ENCODE measurements at places on chromosomes 12 and 14. TPM values are rescaled to one million over a fixed set of nuclear protein-coding genes. Genes with fewer than 3 reads are reported as not detected.

GRCh38 chr14:59246566-59246965 lies 58.1 kb downstream of the DAAM1 start:
- H3K27me3 ChIP-seq, result no peaks in the 10 kb centered on the region
- H3K27ac ChIP-seq, result no peak overlapping the region
- peaks cover 17% of the 10 kb centered on the region for H3K4me1 ChIP-seq
- DNase-seq, result no peak
- H3K36me3 ChIP-seq, result no peaks in the 10 kb centered on the region
- H3K4me3 ChIP-seq, result no peak overlapping the region

- DNase-seq, result no peak
- H3K4me3 ChIP-seq, result no peak overlapping the region
- no peak overlapping the region for H3K27ac ChIP-seq
- no peaks in the 10 kb centered on the region for H3K36me3 ChIP-seq
- H3K27me3 ChIP-seq, result no peaks in the 10 kb centered on the region
Observed at GRCh38 chr12:13959131-13959723, 22.2 kb downstream of the GRIN2B start.

GRCh38 chr14:68576031-68576430 lies 216.8 kb downstream of the ZFP36L1 start:
- H3K27ac ChIP-seq, result no peak overlapping the region
- H3K27me3 ChIP-seq, result no peaks in the 10 kb centered on the region
- H3K4me1 ChIP-seq, result no peaks in the 10 kb centered on the region

Gene IGF1
- total RNA-seq, result 8.4 TPM

DNA sequence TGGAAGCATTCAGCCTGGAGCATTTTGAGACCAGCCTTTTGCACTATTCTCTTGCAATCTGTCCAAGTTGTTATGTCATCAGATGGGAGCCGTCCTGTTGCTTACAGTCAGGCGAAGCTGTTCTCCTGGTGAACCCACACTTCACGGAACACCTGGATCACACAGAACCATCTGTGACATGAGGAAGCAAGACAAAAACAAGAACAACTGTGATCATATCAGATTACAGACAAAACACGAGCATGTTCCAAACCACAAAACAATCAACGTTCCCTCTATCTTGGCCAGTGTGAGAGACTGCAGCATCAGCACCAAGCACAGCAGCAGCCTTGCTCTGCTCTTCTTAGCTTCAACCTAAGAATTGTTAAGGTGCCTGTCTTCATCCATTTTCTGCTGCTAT lies 180.5 kb upstream of the SFSWAP start:
- no peak for DNase-seq
- H3K27ac ChIP-seq, result no peak overlapping the region
- no peak overlapping the region for H3K4me3 ChIP-seq
- peaks cover 26% of the 10 kb centered on the region for H3K27me3 ChIP-seq
- H3K4me1 ChIP-seq, result no peaks in the 10 kb centered on the region

DNA sequence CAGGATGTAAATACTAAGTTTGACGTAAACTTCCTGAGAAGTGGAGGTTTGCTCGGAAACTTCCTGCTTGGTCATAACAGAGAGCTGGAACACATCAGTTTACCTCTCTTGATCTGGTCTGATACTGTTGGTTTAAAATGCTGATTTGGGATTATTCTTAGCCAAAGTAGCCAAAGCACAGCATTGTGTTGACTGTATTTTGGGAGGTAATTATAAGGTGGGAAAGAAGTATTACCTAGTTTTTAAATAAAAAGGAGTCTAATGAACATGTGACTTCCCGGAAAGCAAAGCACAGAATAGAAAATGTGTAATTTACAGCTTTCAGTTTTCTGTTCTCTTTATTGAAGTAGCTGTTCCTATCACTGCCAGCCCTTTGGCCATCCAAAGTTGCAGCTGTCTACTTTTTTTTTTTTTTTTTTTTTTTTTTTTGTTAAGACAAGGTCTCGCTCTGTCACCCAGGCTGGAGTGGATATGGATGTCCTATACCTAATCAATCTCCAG lies 52.2 kb upstream of the SRP54 start:
- peak overlapping the region; percentile 55 for H3K27ac ChIP-seq
- no peaks in the 10 kb centered on the region for H3K27me3 ChIP-seq
- no peak for DNase-seq
- H3K36me3 ChIP-seq, result no peaks in the 10 kb centered on the region

GRCh38 chr14:104163541-104163940 lies 25.2 kb downstream of the KIF26A start:
- H3K4me3 ChIP-seq, result no peak overlapping the region
- H3K36me3 ChIP-seq, result no peaks in the 10 kb centered on the region
- no peak overlapping the region for H3K27ac ChIP-seq

Gene LTBP2
- 20.5 TPM for total RNA-seq

Gene DPPA3
- total RNA-seq, result not detected

Gene RASAL1
- not detected for total RNA-seq

DNA sequence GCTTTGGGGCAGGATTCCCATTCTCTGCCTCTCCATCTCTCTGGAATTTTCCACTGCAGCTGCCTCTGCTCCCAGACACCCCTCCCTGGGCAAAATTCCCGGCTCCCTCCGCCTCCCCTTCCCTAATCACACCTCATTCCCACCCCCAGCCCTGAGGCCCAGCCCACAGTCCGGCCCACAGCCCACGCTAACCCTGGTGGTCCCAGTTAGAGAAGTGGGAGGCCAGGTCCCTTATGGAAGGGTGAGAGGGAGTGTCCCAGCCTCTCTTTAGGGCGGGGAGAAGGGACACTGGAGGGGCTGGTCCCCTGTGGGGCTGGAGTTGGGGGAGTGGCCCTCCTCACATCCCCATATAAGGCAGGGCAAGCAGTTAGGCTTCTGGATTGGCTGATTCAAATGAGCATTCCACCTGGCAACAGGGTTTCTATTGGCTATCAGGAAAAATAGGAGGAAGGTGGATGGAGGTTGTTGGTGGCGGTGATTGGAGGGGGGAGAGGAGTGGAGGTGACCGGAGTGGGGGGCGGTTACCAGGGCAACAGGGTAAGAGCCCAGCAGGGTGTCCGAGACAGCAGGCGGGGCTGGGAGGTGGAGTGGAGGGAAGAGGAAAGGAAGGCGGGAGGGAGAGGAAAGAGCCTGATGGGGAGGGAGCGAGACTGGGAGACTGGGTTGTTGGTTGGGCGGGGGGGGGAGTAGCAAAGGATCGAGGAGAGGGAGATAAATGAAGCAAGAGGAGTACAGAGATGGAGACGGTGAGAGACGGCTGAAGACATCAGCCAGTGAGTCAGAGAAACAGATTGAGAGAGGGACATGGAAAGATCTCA lies 1.9 kb upstream of the PTMS start:
- H3K4me3 ChIP-seq, result peak overlapping the region; percentile 32
- peak overlapping the region; percentile 91 for H3K27ac ChIP-seq
- H3K36me3 ChIP-seq, result peaks cover under 1% of the 10 kb centered on the region
- DNase-seq, result peak; percentile 96
- peaks cover 7% of the 10 kb centered on the region for H3K4me1 ChIP-seq
- no peaks in the 10 kb centered on the region for H3K27me3 ChIP-seq

All from heart right ventricle (tissue), 16 donors.